ENCODE measurements at places on chromosomes 4 and X.

GRCh38 chrX:276581-277201 is 4.5 kb upstream of the PLCXD1 start:
- DNase-seq, result no peak

GRCh38 chrX:45980726-45981125 is 564.5 kb downstream of the ZNF674 start:
- DNase-seq, result no peak

- no peak for DNase-seq
Measured at GRCh38 chr4:53113431-53114225, 251.5 kb downstream of the RASL11B start.

GRCh38 chr4:55099816-55100215 is 25.6 kb downstream of the KDR start:
- no peak for DNase-seq

DNA sequence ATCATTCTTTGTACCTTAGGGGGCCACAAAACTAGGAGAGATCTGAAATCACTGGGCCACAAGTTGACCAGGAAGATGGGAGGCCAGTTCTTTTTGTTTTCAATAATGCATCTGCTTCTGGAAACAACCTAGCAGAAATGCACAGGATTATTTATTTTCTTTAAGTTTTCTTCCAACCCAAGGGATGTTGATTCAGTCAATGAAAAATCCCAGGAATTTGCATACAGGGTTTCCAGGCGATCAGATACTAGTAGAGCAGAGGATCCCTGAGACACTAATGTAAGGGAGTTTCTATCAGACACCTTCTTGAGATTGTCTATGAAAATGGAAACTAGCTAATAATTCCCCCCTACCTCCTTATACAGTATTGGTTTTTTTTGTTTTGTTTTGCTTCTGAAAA is 7.4 kb downstream of the ATOH1 start:
- no peak for DNase-seq

DNA sequence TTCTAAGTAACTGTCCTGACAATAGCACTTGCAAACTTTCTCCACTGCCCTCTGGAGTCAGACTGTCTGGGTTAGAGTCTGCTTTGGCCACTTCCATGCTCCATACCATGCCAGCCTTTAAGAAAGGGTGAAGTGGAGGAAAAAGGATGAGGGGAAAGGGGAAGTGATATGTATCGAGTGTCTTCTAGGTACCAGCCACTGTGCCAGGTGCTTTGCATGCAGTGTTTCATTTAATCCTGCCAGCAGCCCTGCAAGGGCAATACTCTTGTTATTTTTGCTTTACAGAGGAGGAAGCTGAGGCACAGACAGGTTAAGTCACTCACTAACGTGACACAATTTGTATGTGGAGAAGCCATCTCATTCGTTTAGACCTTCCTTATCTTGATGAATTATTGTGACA is 55.6 kb downstream of the RTL9 start:
- no peak for DNase-seq

GRCh38 chr4:151347490-151348235 is 22.3 kb upstream of the SH3D19 start:
- no peak for DNase-seq

- no peak for DNase-seq
Measured at GRCh38 chr4:7235030-7235380, 42.7 kb downstream of the SORCS2 start.

- DNase-seq, result no peak
Measured at GRCh38 chr4:150584111-150584915, 2.4 kb downstream of the MAB21L2 start.

- DNase-seq, result peak; percentile 49
Measured at GRCh38 chrX:130110379-130111219, at the start of gene ELF4. TSS of gene ELF4 (minus strand) at chrX:130110497. CDS start at chrX:130081330, 29,167 bp downstream.

- DNase-seq, result no peak
Measured at GRCh38 chr4:122500852-122501501, 44.5 kb upstream of the IL2 start.

GRCh38 chr4:1626151-1626550 is 58.0 kb downstream of the FAM53A start:
- DNase-seq, result no peak

DNA sequence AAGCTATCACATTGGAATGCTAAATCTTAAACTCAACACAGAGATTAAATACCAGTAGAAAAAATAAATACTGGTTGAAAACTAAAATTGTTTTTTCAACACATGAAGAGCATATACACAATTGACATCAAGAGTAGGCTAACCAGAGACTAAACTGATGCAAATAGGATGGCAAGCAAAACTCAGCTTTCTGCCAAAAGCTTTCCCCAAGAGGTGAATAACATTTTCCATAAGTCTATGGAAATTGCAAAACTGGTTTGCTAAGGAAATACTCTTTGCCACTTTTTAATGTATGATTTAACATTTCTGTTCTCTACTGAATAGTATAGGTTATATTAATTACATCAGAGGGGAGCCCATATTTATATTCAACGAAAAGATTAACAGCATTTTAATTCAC is 23.8 kb downstream of the IQCM start:
- DNase-seq, result no peak

DNA sequence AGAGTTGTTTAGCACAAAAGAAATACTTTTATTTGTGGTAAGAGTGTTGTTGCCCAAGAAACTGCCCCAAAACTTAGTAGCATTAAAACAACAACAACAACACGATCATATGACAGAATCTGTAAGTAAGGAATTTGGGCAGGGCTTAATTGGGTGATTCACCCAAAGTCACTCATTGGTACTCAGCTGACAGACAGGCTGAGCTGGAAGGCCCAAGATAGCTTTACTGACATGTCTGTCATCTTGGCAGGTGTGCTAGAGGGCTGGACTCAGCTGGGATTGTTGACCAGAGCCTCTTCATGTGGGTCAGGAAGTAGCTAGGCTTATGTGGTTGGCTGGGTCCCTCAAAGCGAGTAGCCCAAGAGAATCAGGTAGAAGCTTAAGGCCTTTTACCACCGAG is 52.3 kb downstream of the KIAA0232 start:
- DNase-seq, result no peak

DNA sequence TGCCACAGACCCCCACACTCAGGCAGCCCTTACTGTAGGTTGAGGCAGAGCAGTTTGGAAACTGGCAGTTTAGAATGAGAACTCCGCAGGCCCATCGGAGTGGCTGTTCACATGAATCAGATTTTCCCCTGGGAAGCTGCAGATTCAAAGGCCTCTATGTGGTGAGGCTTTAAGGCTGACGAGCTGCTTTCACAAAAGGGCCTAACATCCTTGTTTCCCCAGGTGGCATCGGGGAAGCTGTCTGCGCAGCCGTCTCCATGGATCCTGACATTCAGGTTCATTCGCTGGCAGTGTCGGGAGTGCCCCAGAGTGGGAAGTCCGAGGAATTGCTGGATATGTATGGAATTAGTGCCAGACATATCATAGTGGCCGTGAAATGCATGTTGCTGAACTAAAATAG is 33.7 kb downstream of the TKTL1 start:
- no peak for DNase-seq

- no peak for DNase-seq
Measured at GRCh38 chr4:53782458-53782845, 191.2 kb upstream of the LNX1 start.

DNA sequence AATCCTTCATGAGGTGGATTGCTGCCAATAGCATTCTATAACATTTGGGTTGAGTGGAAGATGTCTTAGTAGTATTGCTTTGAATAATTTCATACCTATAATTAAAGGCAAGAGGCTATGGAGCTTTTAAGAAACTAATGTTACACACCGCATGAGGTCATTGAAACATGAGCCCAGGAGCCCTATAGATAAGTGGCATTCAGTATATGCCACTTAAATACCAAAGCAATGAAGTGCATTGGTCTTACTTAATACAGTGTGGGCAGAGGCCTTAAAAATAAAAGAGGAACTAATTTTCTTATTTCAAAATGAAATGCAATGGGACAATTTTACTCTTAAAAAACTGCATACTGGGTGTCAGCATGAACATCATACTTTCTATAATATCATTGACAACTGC is 47.5 kb downstream of the SPATA18 start:
- DNase-seq, result no peak
